IMR-90 (cell line): ENCODE measurements at places on chromosomes 3 and 15.

- DNase-seq: peak; percentile 17
These were observed 45.3 kb downstream of the ACAP2 start for GRCh38 chr3:195397524-195397923.

GRCh38 chr15:81293728-81294515 is 30.0 kb downstream of the STARD5 start:
- no peak for DNase-seq

DNA sequence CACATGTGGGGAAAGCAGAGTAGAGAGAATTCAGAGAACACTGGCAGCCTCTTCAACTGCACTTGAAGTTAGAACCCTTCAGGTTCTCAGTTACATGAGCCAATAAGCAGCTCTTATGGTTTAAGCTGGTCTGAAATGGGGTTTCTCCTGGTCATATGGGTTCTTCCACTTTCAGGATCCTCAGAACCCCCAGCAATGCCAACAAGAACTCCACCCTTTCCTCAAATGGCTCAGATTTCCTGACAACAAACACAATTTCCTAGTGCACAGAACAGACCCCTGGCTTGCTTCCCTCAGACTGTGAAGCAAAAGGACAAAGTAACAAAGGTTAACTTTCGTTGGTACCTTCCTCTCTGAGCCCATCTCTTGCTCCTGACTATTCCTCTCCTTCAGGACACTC is 23.9 kb upstream of the FRMD4B start:
- no peak for DNase-seq

DNA sequence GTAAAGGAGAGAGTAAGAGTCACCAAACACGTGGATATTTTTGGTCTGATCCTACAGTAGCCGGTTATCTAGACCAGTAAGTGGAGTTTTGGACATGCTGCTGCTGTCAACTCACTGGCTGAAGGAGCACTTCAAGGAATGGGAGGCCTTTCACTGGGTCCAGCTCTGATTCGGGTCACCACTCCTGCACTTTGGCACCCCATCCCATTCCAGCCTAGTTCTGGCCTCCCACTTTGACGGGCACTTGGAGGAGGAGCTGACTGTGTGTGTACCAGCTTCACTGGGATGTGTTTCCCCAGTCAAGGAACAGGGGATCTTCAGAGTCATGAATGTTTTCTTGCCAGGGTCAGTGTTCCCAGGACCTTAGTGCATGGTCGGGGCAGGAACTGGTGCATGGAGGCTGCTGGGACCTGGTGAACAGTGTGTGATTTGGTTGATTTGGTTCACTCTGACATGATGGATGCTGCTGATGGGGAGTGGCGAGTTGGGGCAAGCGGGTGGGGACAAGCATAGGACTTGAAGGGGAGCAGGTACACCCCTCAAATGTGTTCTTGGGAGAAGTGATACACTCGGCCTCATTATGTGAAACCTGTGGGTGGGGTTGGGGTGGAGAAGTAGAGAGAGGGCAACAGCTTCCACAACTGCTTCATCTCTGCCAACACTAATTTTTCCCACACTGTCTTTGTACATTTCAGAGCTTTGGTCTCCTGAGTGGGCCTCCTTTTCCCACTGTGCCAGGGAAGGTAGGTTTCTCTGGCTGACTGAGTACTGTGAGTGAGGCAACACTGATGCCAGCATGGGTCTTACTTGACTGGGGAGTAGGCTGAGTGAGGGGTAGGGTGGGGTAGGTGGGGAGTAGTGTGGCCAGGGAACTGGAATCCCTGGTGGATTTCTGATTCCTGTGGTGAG is 64.0 kb downstream of the RGMA start:
- no peak for DNase-seq

DNA sequence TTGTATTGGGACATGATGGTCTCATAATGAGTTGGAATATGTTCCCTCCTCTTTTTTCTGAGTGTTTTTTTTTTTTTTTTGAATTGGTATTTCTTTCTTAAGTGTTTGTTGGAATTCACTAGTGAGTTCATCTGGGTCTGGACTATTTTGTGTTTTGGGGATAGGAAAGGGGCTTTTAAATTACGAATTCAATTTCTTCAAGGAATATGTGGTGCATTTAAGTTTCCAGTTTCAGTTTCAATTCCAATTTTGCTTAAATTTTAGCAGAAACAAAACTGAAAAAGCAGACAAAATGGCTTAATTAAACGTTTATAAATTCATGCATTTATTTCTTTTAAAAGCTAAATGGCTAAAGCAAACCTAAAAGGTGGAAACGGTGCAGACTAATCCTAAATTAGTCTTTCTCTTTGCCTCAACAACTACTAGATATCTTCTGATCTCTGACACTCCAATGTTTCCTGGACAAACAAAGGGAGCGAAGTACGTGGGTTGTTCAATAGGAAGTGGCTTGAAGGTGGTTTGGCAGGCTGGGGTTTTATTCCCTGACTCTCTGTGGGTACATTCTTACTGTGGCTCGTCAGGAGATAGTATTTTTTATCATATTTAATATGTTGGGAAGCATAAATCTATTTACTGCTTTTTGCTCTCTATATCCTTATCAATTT is 50.0 kb upstream of the CORO2B start:
- no peak for DNase-seq
